Activated naive CD4-positive, alpha-beta T cell treated with anti-CD3 and anti-CD28 coated beads, Interleukin-2, amount 50 U/mL, for 72 hours (primary cell): ENCODE measurements at places on chromosomes 5 and 9.
A peak's percentile ranks its signal among the peaks of the same experiment; 100 is the strongest.

DNA sequence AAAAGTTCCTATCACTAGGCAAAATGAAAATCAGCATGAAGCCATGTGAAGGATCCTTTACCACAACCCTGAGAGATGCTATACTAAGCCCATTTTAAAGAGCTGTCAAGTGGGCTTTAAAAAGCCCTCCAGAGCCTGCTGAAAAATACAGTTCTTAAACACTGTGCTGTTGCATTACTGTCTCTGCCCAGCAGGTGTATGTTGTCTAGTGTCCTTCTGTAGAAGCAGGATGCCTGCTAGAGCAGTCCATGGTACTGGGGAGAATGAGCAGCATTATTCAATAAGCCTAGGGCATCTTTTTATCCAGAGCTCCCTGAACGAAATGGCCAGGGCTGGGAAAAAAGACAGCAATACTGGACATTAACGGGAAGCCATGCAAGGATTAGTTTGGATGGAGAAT lies 126.2 kb upstream of the PLCXD3 start:
- DNase-seq = no peak

- no peak for DNase-seq
These were observed 452.3 kb downstream of the ZSWIM6 start for GRCh38 chr5:61784341-61784740.

DNA sequence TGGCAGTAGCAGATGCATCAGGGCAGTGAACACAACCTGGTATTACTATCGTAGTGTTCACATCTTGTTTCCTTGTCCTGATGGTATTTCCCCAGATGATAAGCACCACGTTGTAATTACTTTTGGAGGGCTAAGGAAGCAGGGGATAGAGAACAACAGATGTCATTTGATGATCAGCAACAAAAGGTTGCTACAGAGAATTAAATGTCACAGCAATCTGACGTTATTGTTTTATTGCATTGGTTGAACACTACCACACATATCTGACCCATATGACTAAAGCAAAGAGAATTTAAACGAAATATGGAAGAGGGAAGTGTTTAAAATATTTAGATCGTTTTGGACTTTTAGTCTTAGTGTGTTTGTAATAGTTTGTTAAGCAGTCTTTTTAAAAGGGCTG lies 408.3 kb downstream of the SH3GL2 start:
- DNase-seq = no peak

- peak; percentile 45 for DNase-seq
These were observed 1.1 kb downstream of the IL4 start for GRCh38 chr5:132674671-132675506.

- DNase-seq = no peak
These were observed 252.2 kb downstream of the SLF1 start for GRCh38 chr5:94870511-94871183.

GRCh38 chr9:70490478-70490877 lies 76.0 kb upstream of the KLF9 start:
- DNase-seq = no peak

DNA sequence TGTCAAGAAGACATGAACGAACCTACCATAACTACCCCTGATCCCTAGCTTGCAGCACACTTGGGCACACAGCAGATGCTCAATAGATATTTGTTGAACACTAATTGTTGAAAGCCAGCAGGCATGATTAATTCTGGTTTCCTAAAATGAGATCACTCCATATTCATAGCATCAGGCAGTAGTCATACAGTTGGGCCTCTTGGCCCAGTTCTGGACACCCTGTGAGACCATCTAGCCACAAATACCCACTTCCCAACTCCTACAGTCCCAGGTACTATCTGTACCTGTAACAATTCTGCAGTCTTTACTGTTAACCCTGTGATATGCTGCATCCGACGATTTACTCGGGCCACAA lies 24.2 kb downstream of the P4HA2 start:
- DNase-seq = no peak

GRCh38 chr9:69168709-69169217 lies 5.3 kb upstream of the TJP2 start:
- peak; percentile 71 for DNase-seq

DNA sequence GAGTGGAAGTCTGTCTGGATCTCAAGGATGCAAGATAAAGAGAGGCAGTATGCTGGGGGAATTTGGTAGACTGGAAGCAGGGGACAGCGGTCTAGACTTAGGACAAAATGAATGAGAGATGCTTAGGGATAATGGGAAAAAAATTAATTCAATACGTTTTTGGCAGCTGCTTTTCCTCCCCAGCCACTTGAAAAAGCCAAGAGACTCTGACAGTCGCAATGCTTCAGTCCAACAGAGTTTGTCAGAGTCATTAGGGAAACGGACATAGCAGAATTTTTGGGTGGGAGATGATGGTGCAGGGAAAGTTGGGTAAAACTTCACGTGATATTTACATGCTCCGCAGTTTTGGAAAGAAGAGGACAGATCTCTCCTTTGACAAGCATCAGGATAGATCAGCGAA lies 129.7 kb downstream of the GOLPH3 start:
- DNase-seq = no peak

- no peak for DNase-seq
These were observed 2.6 kb upstream of the ENC1 start for GRCh38 chr5:74643111-74643562.

- no peak for DNase-seq
These were observed 77.4 kb downstream of the UBE2R2 start for GRCh38 chr9:33894316-33894715.

GRCh38 chr9:122402403-122402871 lies 31.6 kb downstream of the PTGS1 start:
- DNase-seq = no peak

DNA sequence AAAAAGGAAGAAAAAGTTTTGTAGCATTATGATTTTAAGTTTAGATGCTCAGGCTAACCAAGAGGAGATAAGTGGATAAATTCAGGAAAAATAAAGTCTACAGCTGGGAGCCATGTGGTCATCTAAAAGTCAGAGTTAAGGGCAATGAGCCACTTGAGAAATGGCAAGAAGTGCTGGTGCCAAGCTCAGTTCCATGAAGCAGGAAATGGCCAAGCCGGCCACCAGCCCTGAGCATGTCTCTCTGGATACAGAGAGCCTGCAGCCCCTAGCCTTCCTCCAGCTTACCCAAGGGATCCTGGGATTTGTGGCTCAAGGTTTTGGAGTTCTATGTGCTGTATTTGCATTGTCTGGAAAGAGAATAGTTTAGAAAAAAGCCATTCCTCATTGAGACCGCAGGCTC lies 12.2 kb upstream of the S1PR3 start:
- no peak for DNase-seq

DNA sequence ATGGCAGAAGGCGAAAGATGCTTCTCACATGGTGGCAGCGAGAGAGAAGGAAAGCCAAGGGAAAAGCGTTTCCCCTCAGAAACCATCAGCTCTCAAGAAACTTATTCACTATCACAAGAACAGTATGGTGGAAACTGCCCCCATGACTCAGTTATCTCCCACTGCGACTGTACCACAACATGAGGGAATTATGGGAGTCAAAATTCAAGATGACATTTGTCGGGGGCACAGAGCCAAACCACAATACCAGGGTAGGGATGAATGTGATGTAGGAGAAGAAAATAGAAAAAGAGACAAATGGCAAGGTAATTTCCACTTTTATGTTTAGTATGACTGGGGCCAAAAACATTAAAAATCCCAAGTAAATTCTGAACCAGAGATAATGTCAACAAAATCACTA lies 216.8 kb downstream of the TRIM36 start:
- DNase-seq = no peak

DNA sequence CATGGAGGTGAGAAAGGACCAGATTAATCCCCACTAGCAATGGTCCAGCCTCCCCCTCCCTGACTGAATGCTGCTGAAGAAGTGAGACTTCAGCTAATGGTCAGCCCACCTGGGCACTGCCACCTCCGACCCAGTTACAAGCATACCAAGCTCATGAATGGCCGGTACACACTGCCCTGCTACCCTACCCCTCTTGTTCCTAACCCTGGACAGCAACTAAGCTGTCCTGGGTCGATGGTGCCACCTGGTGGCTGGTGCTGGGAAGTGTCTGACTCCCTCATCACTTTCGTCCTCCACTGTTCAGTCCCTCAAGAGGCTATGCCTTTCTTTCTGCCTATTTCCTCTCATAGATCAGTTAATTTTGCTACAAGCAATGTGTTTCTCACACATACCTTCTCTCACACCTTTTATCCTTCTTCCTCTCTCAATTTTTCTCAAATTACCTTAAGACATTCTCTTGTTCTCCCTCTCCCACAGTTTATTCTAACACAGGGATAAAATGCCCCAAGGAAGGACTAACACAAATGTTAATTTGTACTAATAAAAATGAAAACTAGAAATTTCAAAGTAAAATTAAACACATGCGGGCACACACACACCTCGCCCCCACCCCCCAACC lies 42.4 kb downstream of the PAX5 start:
- peak; percentile 75 for DNase-seq

- DNase-seq = no peak
These were observed 1.5 kb upstream of the IL17B start for GRCh38 chr5:149380466-149381121.

DNA sequence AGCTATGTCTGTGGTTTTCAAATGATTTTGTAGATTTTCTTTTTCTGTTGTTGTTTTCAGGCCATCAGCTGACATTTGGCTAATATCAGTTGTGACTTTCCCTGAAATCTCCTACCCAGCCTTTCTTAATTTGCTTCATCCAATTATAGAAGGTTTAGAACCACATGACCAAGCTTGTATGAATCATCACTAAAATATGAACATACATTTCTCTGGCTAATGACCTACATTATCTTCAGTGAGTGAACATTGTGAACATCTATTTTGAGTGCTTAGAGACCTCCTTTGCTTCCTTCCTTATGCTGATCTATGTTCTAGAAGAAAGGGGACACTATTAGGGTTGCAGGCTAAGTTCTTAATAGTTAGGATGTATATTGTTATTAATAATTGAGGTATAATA lies 532.5 kb downstream of the RAB3C start:
- no peak for DNase-seq

DNA sequence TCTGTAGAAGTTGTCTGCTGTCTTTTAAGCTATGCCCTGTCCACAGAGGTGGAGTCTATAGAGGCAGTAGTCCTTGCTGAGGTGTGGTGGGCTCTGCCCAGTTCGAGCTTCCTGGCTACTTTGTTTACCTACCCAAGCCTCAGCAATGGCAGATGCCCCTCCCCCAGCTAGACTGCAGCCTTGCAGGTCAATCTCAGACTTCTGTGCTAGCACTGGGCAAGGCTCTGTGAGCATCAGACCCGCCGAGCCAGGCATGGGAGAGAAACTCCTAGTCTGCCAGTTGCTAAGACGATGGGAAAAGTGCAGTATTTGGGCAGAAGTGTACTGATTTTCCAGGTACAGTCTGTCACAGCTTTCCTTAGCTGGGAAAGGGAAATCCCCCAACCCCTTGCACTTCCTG lies 694.1 kb upstream of the CDH6 start:
- DNase-seq = no peak

GRCh38 chr9:93022721-93023520 lies 35.6 kb upstream of the SUSD3 start:
- DNase-seq = no peak

DNA sequence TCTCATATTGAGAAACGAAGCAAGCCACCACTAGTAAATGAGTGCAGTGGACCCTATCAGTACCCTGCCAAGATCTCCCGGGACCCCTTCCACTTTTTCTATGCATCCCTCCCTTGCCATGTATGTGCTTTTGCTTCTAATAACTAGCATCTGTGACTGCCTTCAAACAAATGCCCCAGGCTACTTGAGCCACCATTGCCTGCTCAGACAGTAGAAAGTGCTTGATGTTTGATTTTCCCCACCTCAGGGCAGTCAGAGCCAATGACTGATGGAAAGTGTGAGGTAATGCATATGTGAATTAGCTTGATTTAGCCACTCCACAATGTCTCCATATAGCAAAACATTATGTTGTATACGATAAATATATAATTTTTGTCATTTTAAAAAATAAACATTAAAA lies 797.3 kb upstream of the ACO1 start:
- DNase-seq = no peak

DNA sequence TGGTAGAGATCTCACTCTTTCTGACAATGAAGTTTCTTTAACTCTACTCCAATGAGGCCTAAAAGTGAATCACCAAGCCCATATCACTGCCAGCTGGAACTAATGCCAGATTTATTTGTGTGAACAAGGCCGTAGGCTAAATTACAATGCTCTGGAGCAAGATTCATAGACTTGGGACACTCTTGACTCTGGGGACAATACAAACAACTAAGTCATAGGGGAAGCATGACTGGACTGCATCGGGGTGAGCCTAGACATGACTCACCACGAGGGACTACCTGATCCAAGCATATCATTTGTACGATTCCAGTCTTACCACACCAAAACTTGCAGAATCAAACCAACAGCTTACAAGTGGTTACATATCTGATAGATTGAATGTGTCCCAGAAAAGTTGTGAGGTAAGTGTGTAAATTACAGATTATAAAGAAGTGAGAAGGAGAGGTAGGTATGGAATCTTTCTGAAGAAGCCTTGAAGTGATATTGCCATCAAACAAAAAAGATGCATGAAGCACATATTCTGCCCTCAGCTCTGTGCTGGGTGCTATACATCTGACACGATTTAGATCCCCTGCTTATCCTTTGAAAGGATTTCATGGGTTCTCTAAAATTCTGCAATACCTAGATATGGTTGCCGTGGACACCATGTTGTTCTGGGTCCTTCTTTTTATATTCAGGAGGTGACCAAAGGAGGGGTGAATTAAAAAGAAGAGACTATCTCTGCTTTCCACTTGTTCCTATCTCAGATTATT lies 199.3 kb upstream of the PDE4D start:
- DNase-seq = no peak

DNA sequence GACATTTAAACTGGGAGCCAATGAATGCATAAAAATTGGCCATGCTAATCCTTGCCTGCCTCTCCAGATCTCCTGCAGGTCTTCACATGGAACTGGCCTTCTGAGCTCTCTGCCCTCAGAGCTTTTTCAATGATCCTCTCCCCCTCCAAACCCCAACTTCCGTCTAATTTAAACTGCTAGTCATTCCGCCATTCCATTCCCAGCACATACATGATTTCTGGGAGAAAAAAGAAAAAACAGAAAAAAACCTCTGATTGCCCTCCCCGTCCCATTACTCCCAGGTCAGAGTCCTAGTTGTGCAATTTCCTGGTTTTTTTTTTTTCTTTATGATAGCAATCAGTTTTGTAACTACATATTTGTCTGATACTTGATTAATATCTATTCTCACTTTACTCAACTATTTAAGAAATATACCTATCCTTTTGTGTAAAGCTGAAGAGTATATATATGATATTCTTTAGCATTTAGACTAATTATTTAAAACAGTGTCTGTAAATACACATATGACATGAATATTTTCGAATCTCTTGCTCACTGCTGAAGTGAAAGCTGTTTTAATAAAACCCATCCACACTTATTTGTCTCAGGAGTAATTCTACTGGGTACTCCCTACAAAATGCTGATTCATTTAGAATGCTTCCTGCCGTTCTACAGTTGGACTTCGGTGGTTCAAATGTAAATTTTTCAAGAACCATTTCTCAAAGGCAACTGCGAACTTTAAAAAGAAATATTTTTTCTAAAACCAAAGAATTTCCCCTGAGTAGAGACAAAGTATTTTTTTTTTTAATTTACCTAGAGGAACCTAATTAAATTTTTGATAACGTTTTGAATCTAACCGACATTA lies 1.6 kb downstream of the HINT1 start:
- DNase-seq = no peak
